ENCODE measurements at places on chromosomes 12 and 14.

GRCh38 chr12:53187145-53187899 is 6.6 kb upstream of the CSAD start:
- DNase-seq, result no peak

GRCh38 chr14:23143911-23144310 is 24.9 kb upstream of the CEBPE start:
- no peak for DNase-seq

DNA sequence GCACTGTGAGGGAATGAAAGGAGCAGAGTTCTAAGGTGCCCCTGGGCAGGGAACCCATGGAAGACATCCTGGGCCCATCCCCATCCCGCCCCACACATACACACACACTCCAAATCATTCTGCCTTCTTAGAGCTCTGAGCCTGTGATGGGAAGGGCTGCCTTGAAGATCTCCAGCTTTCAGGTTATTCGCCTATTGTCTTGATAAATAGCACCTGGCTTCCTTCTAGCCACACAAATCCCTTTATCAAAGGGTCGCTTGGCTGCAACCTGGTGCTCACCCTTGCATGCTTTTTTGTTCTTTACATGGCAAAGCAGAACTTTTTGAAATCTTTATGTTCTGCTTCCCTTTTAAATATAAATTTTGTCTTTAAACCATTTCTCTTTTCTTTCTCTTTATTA is 112.2 kb upstream of the TMTC1 start:
- DNase-seq, result no peak

DNA sequence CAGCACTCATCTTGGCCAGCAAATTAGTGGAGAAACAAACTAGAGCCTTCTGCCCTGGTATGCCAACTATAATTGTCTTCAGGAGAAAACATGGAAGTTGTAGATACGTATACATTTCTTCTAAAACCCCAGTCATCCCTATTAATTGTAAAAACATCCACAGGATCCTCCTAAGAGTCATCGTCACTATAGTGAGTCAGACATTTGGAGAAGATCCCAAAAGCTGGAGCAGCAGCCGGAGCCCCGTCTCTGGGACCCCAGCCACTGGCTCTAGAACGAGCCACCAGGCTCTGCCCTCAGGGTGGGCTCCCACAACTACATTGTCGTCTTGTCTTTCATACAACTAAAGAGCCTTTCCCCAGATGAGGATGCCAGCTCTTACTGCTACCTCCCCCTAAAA is 15.5 kb downstream of the PRKAB1 start:
- no peak for DNase-seq

GRCh38 chr14:100271247-100271939 is 32.4 kb downstream of the YY1 start:
- no peak for DNase-seq

DNA sequence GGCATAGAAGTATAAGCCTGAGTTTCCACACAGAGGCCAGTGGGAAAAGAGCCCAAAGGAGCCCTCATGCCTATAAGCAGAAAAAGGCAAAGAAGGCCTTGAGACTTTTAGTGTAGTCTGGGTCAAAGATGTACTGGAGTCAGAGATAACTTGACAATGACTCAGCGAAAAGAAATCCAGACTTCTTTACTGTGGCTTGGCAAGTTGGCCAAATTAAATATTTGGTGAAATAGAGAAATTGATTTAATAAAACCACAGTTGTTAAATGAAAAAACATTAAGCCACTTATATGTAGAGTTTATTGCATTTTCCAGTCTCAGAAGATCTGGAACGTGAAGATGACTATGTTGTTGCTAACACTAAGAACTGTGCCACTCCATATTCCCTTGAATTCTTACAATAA is 105.1 kb downstream of the TMTC3 start:
- DNase-seq, result no peak

DNA sequence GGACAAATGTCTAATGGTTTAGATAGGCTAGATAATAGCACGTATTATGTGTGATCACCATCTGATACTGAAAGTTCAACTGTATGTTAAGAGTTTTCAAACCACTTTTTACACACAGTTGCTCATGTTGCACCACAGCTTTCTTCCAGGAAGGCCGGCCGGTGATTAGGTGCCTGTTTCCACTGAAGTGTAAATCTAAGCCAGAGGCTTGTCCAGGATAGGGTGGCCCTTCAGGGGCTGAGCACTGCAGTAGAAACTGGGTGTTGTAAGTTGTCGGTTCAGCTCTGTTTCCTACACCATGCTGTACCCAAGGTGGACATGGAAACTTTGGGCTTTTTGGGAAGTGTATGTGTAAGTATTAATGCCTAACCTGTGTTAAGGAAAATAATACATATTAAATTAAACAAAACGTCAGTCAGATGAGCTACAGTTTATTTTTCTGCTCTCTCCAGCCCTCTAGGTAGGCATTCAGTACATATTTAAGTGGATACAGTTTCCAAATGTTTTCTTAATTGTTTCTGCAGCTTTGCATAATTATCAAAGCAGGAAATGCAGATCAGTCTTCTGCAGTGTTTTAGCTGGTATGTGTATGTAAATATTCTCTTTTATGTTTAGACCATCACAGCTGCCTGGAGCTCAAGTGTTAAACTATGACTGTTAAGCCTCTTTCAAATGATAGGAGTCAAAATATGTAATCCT is 30.9 kb downstream of the TDP1 start:
- no peak for DNase-seq

GRCh38 chr12:112178796-112179195 is 53.4 kb downstream of the TRAFD1 start:
- no peak for DNase-seq

- no peak for DNase-seq
These were observed 6.0 kb downstream of the CCDC85C start for GRCh38 chr14:99597911-99598600.

- peak; percentile 49 for DNase-seq
These were observed 64.3 kb upstream of the DDHD1 start for GRCh38 chr14:53217316-53217994.

DNA sequence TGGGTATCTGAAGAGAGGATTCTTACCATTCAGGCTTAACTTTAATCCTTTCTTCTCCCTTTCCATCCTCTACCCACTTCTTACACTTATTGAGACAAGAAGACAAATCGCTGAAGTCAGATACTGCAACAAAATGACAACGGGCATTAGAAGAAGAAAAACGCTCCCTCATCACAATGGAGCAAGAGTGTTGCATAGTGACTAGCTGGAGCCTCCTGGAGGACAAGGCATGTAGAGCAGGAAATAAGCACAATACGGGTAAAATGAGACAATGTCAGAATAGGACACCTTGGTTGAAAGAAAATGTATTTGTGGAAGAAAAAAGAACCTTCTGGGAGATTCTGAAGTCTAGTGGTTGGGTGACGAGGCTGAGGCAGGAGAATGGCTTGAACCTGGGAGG is 501.0 kb downstream of the RERGL start:
- DNase-seq, result no peak

DNA sequence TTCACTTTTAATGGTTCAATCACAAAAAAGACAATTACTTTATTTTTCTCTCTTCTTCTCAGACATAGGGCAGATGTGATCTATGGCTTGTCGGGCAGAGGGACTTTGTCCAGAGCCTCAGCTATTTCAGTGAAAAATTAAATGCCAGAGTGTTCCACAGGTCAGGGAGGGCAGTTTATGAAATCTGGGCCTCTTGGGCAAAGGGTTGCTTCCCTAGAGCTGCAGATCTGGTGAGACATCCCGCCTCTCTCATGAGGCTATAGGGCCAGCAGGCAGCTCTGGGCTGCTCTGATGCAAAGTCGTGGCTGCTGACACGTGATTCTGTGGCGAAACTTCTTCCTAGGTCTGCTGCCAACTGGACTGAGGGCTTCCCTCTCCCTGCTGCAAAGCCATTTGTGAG is 6.0 kb downstream of the CLMN start:
- DNase-seq, result no peak

GRCh38 chr14:63928744-63929174 is 76.0 kb downstream of the SYNE2 start:
- no peak for DNase-seq

DNA sequence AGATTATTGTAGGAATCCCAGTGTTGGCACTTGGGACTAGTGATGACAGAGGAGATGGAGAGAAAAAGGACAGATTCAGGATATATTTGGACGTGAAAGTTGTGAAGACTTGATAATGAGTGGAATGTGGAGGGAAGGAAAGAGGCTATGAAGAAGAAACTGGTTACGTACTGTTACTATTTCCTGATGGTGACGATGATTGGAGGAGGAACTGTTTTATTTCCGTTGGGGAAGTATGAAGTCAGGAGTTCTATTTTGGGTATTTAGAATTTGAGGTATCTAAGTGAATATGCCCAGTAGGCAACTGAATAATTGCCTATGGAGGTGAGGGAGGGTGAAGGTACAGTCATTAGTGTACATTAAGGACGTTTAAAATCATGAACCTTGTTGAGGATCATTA is 207.2 kb downstream of the TMTC2 start:
- DNase-seq, result no peak

DNA sequence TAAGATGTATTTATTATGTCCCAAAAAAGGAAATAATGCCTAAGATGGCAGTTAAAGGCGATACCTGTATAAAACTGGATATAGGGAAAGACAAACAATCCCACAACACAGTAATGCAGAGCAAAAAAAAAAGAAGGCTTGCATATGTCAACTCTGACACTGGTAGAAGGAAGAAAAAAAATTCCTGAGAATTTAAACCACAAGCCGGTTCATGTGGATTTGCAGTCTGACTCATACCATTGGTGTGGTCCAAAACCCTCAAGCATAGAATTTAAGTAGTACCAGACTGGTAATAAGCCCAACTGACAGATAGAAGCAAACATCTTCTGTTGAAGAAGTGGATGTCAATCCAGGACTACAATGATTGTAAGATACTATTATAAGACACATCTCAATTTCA is 7.2 kb downstream of the DNAI7 start:
- DNase-seq, result no peak

- peak; percentile 28 for DNase-seq
These were observed 1.7 kb downstream of the CYP27B1 start for GRCh38 chr12:57765003-57765697.

DNA sequence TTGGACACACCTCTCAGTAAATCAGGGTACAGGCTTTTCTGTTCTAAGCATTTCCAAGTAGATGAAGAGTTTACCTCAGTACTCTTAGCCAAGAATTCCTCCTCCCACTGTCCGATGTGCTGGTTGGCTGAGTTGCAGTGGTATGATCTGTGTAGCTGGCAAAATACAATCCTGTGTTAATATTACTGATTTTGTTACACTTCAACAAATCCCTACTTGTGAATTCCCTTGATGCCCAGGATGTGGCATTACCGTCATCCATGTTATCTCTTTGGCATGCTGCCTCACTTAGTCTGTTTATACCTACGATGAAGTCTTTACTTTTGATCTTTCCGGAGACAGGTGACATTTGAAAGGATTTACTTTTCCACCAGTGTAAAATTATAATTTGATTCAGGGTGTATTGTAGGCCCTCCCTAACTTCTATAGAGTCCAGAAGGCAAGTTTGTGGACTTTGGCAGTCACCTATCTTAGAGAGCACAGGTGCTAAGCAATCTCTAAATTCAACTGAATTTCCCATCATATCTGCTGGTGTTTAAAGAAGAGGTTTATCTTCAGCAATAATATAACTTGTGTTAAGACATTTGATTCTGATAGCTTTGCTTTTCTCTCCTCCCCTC is 10.1 kb downstream of the CCDC196 start:
- DNase-seq, result no peak

GRCh38 chr14:100056964-100057795 is 8.0 kb upstream of the EVL start:
- DNase-seq, result no peak

- no peak for DNase-seq
These were observed 18.6 kb downstream of the AICDA start for GRCh38 chr12:8594072-8594471.

DNA sequence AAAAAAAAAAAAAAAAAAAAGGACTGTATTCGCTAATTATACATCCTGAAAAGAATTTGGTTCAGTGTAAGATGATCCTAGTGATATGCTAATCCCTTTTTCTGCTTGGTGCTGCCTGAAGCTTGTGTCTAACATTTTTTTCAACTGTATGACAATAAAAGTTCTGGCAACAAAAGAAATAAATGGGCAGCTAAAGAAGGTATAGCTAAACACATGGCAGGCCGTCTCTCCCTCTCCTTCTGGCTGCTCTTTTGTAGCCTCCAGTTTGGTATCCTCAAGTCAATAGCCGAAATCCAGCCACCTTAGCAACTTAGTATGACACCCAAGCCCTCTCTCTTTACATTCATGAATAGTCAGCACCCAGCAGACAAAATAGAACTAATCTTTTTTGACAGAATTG is 198.3 kb upstream of the OTX2 start:
- no peak for DNase-seq

GRCh38 chr12:21234395-21234794 is 100.3 kb downstream of the SLCO1A2 start:
- no peak for DNase-seq

- no peak for DNase-seq
These were observed 29.6 kb downstream of the EEA1 start for GRCh38 chr12:92899386-92900001.

All from T-helper 22 cell (primary cell).